ENCODE measurements at places on chromosomes 12 and 14.

DNA sequence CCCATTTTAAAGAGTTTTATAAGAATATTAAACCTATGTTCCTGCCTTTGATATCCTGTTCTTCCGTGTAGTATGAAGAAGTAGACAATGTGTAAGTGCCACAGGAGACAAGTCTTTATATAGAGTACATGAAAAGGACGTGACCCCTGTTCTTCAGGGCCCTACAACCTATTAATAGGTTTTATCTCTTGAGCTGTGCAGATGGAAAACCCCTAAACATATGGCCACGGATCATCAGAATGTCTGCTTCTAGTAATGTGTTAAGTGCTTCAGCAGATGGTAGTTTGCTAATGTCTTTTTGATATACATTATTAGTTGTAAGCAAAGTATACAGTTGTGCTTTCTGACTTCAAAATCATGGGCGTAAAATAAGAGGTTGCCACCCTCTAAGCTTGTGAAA lies 228.5 kb downstream of the PTPRO start:
- no peak for DNase-seq

GRCh38 chr14:35147711-35148110 lies 25.4 kb downstream of the PRORP start:
- DNase-seq, result no peak

DNA sequence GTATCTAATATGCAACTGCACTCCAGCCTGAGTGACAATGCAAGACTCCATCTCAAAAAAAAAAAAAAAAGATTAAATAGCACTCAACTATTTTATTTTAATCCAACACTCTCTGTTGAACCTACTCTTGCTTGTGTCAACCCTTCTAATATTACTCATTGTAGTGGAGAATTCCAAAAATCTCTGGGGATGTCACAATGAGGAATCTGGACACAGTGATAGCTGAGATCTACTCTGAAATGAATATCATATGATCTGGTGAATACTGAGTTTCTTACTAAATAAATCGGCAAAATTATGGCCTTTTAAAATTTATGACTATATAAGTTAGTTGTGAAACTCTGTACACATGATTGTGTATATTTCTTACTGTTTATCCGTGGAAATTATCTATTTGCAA lies 418.2 kb downstream of the BCAT1 start:
- no peak for DNase-seq

DNA sequence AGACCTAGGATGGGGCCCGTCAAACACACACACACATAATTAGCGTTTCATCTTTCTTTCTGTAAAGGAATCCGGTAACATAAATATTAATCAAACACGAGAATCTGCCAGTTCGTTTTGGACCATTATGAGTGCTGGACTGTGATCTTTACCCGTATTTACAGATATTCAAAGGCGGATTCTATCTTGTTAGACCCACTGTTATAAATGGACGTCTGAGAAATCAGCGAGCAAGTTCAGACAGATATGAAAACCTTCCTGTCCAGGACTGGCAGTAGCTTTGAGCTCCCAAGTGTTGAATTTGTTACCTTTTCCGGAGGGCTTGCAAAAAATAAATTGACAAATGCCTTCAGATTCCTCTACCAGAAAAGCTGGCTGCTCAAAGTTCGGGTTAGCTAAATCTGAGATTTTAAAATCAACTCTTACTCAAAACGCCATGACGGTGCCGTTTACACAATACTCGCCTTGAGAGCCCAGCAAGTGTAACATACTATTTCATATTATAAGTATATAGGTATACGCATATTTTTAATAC lies 27.6 kb downstream of the BCL11B start:
- no peak for DNase-seq

GRCh38 chr14:80981156-80981555 lies 25.7 kb downstream of the TSHR start:
- DNase-seq, result no peak

GRCh38 chr14:92570674-92571262 lies 57.2 kb downstream of the RIN3 start:
- no peak for DNase-seq

- no peak for DNase-seq
Observed at GRCh38 chr12:126385785-126386184, 1320.5 kb downstream of the AACS start.

DNA sequence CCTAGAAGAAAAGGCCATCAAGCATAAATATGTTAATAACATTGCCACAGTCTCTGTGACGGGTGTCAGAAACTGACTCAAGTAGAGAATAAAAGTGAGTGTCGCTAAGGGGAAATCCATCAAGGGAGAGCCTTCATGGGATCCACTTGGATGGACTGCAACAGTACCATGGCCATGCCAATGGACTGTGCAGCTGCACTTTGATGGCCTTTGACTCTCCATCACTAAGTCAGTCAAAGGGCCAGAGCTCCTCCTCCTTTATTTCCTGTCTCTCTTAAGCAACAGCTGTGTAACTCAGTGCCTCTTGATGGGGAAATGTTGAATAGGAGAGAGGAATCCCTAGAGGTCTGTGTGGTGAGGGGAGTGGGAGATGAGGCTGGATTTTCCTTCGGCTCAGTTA lies 335.2 kb downstream of the BMP4 start:
- DNase-seq, result no peak

- no peak for DNase-seq
Observed at GRCh38 chr12:93449277-93449676, 7.5 kb upstream of the UBE2N start.

DNA sequence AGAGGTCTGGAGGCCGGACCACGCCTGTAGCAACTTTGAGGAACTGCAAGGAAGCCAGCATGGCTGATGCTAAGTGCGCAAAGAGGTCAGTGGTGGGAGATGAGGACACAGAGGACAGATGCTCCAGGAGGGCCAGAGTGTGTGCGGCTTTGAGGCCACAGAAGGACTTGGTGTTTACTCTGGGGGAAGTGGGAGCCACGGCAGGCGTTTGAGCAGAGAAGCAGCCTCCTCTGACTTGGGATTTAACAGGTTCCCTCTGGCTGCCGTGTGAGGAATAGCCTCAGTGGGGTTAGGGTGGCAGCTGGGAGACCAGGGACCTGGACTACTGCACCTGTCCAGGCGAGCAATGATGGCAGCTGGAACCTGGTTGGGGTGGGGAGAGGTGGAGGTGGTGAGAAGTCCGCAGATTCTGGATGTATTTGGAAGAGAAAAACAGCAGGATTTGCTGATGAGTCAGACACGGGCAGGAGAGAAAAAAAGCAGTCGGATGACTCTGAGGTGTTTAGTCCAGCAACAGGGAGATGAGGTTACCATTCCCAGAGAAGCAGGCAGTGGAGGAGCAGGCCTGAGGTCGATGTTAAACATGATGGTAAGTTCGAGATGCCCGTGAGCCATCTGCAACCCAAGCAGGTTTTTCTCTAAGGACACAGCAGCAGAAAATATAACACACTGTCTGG lies 143.5 kb downstream of the SCARB1 start:
- no peak for DNase-seq

GRCh38 chr12:67519484-67520433 lies 128.8 kb upstream of the DYRK2 start:
- DNase-seq, result no peak

GRCh38 chr12:13431041-13431440 lies 234.5 kb downstream of the EMP1 start:
- no peak for DNase-seq

DNA sequence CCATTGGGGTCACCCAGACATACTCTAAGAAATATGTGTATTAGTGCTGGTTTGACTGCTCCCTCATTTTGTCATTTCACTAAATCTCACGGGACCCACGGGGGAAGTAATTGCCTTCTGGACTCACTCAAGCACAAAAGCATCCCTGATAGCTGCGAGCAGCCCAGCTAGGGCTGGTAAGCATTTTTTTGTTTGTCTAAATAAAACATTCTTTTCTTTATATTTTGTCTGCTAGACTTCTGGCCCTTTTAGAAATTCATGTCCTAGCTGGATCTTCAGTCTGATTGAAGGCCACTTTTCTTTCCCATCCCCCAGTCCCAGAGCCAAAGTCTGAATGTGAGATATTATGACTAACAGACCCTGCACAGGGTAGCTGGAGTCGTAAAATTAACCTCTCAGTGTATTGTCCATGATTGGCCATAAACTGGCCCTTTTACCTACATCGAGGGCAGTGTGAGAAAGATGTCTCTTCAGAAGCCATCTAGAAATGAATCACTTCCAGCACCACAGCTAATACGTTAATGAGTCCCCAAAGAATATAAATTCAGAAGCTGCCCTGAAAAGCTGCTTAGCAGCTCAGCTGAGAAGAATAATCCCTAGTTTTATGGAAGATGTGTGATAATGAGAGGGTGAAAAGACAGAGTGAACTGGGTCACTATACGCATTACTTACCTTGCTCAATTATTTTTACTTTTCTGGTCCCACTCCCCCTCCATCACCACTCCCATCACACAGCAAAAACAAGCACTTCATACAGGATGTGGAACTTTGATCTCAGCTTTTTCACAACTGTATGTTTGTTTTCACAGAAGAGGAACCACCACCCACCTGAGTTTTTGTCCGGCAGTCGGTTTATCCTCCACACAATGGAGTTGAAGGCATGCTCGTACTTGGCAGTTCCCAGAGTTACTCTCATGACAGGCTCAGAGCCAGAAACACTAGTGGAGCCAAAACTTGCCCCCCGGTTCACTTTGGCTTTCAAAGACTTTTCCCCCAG lies 55.6 kb upstream of the GTF2A1 start:
- no peak for DNase-seq

- DNase-seq, result no peak
Observed at GRCh38 chr14:53278602-53279506, 125.7 kb upstream of the DDHD1 start.

- peak; percentile 19 for DNase-seq
Observed at GRCh38 chr12:50187084-50187900, 20.1 kb upstream of the CERS5 start.

DNA sequence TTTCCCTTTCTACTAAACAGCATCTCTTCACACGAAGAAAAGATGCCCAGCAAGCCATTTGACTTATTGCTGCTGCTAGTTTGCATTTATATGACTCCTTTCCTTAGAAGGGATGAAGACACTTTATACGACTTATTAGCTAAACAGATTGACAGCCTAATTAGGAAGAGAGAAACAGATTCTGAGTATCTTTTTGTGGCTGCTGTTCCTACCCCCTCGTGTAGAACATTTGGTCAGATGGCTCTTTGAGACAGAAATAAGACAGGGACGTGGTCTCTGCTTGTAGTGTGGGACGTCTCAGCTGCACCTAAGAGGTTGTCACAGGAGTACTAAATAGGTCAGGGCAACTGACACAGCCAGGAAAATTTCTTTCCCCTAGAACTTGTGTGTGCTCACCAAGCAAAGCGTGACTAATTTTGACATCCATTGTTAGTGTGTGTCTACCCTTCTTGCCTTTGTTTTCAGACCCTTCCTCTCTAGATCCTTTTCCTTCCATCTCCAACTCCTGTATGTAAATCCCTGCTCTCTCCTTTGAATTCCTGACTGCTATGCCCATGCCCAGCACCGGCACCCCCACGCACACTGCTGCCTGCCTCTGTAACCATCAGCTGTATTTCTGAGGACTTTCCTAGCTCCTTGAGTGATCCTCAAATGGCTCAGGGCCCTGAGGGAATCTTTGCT lies 83.2 kb downstream of the DAD1 start:
- DNase-seq, result no peak

DNA sequence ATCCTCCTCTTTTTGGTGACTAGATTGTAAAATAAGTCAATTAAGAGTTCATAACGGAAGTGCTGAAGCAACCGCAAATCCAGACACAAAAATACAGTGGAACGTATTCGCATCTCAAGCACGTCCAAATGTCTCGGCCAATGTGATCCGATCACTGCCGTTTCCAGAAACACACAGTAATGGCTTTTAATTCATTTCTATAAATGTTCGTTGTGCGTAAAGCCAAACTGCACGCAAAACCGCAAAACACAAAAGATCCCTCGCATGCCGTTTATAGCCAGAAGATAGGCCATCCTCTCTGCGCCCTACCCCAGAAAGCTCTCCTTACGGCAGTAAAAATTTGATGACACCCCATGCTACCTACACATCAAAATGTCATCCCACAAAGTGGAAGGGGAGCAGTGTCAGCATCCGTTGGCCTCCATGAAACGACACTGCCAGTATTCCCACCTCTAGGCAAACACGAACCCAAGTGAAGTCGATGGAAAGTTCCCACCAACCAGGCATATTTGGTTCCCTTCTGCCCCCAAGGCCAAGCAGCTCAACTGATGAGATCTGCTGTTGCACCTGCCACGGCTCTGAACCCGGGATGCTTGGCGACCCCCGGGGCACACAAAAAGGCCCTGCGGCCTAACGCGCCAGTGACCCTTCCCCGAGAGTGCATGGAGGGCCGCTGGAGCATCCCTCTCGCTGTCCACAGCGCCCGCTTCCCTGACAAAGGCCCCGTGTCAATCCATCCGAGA lies 1.4 kb downstream of the HECTD4 start:
- DNase-seq, result no peak

Measured in stimulated activated CD8-positive, alpha-beta memory T cell treated with anti-CD3 and anti-CD28 coated beads, Interleukin-4, amount 100 ng/mL, for 24 hours (primary cell).